ENCODE measurements at places on chromosomes 4 and X. TPM values are rescaled to one million over a fixed set of nuclear protein-coding genes. Genes with fewer than 3 reads are reported as not detected.

Gene KIT
- 0.03 TPM for total RNA-seq

Gene RAB33A
- not detected for total RNA-seq

Gene ARL9
- 0.26 TPM for total RNA-seq

Gene GNRHR
- not detected for total RNA-seq

Gene MOSPD2
- 1.1 TPM for total RNA-seq

Gene SRPX
- total RNA-seq = 6.2 TPM

GRCh38 chr4:56757261-56757746 lies 64.2 kb downstream of the SPINK2 start:
- DNase-seq = peak; percentile 35

DNA sequence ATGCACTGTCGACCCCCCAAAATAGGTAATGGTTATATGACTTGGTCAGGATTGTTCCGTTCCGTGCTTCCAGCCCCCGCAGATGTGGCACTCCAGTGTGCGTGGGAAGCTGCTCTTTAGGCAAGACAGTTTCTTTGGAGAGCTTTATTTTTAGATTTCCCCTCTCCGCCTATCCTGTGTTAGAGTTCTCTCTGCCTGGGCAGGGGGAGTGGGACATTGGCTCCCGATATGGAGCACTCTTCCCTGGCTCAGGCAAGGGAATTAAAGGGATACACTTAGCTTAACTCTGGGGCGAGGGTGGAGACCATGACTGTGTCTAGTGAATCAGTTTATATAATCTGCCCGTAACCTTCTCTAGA lies 36.0 kb downstream of the DLG3 start:
- DNase-seq = no peak

DNA sequence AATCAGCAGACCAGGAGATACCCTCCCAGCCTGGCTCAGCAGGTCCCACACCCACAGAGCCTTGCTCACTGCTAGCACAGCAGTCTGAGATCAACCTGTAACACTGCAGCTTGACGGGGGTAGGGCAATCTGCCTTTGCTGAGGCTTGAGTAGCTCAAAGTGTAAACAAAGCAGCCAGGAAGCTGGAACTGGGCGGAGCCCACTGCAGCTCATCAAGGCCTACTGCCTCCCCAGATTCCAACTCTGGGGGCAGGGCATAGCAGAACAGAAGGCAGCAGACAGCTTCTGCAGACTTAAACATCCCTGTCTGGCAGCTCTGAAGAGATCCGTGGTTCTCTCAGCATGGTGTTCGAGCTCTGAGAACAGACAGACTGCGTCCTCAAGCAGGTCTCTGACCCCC lies 15.1 kb upstream of the GABRA2 start:
- no peak for DNase-seq

DNA sequence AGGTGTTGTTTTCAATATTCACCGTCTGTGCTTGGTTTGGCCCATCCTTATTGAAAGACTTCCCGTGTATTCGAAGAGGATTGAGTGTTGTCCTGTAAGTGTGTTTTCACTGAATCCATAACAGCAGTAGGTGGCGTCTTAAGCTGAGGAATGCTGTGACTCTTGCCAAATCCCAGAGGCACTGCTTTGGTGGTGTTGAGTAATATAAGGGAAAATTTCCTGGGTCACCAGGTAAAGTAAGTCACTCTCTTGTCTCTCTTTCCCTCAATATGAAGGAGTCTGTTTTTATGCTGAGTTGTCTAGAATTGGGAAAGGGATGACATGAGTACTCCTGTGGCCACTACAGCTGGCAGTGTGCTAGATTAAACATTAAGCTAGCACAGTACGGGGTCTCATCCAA lies 146.7 kb upstream of the ZXDB start:
- DNase-seq = no peak

DNA sequence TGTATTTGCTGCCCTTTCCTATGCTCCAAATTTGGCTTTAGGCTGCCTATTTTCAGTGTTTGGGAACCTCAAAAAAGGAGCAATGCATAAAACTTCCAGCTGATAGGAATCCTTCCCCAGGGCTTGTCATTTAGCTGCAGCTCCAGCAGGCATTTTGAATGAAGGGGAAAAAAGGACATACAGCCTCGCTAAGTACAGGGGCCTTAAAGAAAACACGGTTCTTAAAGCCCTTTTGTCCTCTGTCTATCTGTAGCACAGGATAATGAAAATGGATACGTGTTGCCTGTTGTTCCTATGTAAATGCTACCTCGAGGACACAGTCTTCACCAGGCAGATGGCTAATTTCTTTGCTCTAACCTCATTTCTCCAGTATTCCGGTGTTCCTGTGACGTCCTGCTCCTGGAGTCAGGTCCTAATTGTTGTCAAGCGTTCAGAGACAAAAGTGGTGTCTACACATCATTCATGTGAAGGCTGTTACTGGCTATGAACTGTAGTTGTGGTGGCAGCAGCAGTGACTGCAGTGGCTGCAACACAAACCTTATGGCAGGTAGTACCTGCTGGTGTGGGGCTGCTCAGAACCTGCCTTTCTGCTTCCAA lies 117.4 kb downstream of the MGST2 start:
- DNase-seq = no peak

GRCh38 chr4:168163106-168163505 lies 70.8 kb downstream of the ANXA10 start:
- no peak for DNase-seq

GRCh38 chrX:15072880-15073279 lies 197.0 kb downstream of the ASB9 start:
- DNase-seq = no peak

- peak; percentile 26 for DNase-seq
These were observed 91.5 kb downstream of the GEMIN8 start for GRCh38 chrX:13938051-13938828.

GRCh38 chrX:128931071-128931470 lies 592.2 kb downstream of the SMARCA1 start:
- DNase-seq = no peak

DNA sequence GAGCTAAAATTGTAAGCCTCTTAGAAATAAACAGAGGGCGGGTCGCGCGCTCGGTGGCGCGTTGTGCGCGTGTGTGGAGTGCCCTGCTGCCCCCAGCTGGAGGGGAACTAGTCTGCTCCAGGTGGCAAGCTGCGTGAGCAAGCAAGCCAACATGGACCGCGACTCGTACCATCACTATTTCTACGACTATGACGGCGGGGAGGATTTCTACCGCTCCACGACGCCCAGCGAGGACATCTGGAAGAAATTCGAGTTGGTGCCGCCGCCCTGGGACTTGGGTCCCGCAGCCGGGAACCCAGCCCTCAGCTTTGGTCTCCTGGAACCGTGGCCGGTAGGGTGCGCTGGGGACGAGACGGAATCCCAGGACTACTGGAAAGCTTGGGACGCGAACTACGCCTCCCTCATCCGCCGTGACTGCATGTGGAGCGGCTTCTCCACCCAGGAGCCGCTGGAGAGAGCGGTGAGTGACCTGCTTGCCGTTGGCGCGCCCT lies 66.1 kb downstream of the DNAAF6 start:
- DNase-seq = peak; percentile 1

GRCh38 chr4:187586892-187587291 lies 408.7 kb upstream of the ZFP42 start:
- no peak for DNase-seq

GRCh38 chr4:168415911-168416310 lies 64.4 kb downstream of the DDX60L start:
- no peak for DNase-seq

DNA sequence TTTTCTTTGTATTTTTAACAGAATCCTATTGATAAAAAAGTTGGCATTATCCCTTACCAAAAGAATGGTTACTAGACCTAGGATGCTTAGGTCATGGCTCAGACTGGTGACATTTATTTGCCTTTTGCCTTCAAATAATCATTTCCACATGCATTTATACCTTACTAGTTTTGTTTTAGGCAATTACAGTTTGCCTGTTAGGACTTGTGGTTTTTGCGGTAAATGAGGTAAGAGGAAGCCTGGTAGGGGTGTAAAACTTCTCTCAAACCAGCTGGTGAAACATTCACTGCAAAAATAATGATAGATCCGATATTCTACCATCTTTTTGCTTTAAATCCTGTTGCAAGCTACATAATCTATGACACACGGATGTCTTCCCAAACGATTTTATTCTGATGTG lies 12.1 kb downstream of the LAMP2 start:
- no peak for DNase-seq

DNA sequence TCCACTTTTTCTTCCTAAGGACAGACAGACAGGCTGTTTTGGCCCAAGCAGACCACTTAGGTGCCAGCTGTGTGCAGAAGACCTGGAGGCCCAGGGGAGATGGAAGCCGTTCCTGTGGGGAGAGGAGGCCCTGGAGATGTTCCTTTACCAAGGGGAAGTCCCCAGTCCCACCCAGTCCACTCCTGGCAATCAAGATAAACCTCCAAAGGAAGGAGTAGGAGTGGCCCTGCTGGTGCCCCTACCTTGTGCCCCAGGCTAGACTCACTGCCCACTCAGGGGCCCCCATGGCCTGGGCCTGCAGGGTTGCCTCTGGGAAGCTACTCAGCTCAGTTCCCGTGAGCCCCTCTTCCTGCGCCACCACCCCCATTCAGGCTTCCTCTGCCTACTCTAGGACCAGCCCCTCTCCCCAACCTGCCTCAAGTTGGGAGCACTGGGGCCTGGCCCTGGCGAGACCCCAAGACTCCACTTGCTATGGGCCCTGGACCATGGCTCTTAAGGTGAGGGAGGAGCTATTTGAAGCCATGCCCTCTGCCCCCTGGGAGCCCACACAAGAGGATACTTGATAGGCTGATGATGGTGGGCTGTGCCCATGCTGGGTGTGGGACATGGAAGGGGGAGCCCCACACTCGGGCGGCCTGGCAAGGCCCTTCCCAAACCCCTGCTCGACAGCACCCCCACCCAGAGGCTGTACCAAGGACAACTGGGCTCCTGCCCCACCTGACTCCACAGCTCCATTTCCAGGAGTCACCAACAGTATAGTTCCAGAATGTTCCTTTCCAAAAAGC lies 24.8 kb upstream of the RNF4 start:
- no peak for DNase-seq

DNA sequence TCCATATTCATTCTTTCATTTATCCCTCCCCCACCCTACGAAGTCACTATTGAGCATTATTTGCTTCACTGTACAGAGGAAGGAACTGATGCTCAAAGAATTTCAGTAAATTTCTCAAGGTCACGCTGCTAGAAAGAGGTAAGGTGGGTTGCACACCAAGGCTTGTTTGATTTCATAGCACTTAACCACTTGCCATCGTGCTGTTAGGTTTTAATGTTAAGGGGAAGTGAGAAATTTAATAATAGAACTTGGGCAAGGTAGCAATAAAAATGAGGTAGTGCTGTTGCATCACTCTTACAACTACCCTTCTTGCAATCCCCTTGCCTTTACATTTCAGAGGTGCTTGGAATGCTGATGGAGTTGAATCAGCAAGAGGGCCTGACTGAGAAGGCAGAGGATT lies 343.1 kb downstream of the MID1IP1 start:
- DNase-seq = no peak

DNA sequence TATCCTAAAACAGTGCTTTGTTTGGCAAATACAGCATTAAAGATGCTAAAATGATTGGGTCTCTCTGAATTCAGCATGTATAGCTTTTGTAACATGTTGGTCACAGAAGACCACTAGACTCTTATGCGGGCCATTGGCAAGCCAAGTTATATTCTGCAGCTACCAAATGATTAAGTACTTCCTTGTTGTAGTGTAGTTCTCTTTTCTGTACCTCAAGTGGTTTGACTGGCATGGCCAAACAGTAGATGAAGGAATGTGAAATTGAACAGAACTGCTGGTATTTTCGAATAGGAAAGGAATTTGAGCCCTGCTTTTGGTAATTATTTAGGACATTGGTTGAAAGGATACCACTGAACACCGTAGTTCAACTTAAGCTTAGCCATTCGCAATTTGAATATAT lies 193.9 kb upstream of the GPC4 start:
- DNase-seq = no peak

DNA sequence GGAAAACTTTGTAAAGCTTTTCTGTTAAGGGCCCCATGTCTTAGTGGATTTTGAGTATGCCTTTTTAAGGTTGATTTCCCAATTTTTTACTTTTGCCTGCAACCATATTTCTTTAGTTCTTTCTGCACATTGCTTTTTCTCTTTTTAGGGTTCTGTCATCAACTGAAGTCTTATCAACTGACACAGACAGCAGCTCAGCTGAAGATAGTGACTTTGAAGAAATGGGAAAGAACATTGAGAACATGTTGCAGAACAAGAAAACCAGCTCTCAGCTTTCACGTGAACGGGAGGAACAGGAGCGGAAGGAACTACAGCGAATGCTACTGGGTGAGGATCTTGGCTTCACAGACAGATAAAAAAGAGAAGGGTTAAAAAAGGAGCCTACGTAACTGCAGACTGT lies 27.8 kb downstream of the TAF1 start:
- no peak for DNase-seq

DNA sequence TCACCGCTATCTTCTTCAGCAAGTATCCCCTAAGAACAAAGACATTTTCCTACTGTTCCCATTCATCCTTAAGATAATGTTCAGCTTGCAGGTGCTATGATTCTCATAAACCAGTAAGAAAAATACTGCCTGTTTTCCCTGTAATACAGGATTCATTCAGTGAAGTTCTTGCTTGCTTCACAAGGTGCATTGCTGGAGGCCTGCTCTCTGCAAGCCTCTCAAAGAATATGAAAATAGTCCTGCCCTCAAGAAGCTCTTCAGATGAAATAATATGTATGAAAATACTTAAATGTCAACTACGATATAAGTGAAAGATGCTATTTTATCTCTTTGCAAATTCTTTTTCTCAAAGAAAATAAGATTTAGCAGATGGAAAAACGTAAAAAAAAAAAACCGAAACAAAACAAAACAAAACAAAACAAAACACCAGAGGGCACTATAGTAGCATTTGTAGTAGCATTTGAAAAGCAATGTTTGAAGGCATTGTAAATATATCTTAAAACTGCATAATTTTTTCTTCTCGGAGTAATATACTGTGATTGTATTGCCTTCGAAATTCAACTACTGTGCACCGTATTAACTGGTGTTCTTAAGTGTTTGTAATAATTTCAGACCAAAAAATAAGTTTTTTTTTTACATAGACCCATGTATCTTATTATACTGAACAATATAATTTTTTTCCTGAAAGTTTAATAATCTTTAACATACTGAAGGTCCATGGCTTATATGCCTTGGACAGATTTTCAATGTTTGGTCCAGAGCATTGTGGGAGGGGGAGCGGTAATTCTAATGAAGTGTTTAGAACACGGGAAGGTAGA lies 26.0 kb downstream of the ADH4 start:
- no peak for DNase-seq

DNA sequence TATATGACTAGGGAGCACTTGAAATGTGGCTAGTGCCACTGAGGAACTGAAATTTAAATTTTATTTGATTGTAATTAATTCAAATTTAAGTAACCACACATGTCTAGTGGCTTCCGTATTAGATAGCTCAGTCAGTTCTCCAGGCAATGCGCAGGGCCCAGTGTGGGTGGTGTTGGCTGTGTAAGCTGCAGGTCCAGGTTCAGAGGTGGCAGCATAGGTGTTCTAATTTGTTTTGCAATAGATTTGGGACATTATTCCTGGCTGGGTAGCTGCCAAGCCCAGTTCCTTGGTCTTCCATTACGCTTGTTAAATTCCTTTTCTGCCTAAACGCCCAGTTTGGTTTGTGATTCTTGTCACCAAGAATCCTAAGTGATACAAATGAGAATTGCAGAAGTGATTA lies 79.5 kb downstream of the FAM184B start:
- DNase-seq = no peak

- DNase-seq = peak; percentile 65
These were observed 122.4 kb downstream of the PALLD start for GRCh38 chr4:168619266-168619631.
